ENCODE measurements at places on chromosomes 1 and 21.

- peak overlapping the region; percentile 5 for H3K27ac ChIP-seq
- ATAC-seq, result peak; percentile 54
- H3K36me3 ChIP-seq, result no peaks in the 10 kb centered on the region
- H3K4me1 ChIP-seq, result peaks cover 17% of the 10 kb centered on the region
- no peak overlapping the region for H3K4me3 ChIP-seq
These were observed 96.8 kb upstream of the ATP1B1 start for GRCh38 chr1:169009666-169010065.

DNA sequence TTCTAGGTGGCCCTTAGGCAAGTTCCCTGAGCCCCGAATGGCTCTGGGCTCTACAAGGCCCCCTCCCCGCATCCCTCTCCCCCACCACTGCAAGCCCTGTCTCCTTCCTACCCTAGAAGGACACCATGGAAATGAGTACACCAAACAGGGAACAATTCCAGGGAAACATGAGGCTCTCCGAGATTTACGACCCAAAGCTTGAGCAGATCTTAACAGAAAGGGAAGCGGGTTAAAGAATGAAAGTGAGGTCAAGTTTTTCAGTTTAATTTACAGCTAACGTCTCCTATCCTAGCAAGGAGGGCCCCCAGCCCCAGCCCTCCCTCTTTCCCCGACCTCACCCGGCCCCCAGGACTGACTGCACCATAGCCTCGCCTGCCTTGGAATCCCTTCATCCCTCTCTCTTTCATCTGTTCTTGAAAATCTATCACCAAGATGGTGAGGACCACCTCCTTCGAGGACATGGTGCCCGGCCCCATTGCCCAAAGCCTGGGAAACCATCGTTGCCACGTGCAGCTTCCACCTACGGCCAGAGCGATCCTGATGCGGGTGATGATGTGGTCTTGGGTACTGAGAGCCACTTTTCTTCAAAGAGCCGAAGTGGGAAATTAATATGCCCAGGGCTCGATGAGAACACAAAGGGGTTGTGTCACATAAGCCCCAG is 30.5 kb downstream of the SIM2 start:
- H3K36me3 ChIP-seq, result no peaks in the 10 kb centered on the region
- no peak overlapping the region for H3K4me3 ChIP-seq
- peaks cover 7% of the 10 kb centered on the region for H3K27me3 ChIP-seq
- H3K27ac ChIP-seq, result no peak overlapping the region
- ATAC-seq, result no peak

DNA sequence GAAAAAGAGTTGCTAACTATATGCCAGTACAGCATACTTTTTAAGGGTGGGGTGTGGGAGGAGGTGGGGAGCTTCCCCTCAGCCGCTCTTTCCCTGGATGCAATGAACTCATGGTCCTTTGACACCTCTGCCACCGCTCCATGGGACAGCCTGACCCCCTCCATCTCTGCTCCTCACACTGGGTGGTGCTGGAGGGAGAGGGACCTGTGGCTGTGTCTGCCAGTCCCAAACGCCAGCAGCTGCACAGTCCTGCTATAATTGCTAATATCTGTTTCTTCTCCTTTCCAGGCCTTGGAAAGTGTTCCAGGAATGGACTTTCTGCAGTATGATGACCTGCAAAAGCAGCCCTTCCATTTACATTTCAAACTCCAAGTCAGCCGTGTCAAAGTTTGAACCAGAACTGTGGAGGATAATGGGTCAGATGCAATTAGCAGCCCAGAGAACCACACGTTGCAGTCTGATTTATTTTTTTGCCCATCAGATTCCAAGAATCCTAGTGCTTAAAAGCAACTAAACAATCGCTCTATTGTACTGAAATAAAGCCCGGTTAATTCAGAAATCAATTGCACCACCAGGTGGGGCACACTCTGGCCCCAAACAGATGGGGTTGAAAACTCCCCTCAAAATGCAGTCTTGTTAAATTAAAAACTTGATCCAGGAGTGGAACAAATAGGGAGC is 160.7 kb upstream of the LMO4 start:
- H3K27me3 ChIP-seq, result peaks cover 20% of the 10 kb centered on the region
- no peaks in the 10 kb centered on the region for H3K36me3 ChIP-seq
- no peak for ATAC-seq

DNA sequence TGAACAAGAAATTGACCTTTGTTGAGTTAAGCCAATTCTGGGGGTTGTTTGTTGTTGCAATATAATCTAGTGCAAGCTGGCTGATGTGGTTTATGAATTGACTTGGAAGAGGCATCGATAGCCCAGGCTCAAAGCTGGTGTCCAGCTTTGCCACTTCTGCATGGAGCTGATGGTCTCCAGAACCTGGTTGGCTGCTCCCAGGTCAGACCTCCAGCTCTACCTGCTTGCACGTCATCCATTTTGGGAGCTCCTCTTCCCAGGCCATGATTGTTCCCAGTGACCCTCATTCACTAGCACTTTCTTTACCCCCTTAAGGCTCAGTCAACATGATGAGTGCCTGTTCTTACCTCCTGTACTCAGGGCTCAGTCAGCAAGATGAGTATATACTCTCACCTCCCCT is 5.8 kb upstream of the AJAP1 start:
- H3K27ac ChIP-seq, result no peak overlapping the region
- no peak for ATAC-seq
- H3K36me3 ChIP-seq, result no peaks in the 10 kb centered on the region
- peaks cover 10% of the 10 kb centered on the region for H3K27me3 ChIP-seq
- no peaks in the 10 kb centered on the region for H3K4me1 ChIP-seq

GRCh38 chr1:210400043-210400840 is 71.5 kb downstream of the HHAT start:
- peak overlapping the region; percentile 55 for H3K4me3 ChIP-seq
- H3K27ac ChIP-seq, result peak overlapping the region; percentile 37

- H3K4me3 ChIP-seq, result no peak overlapping the region
- H3K4me1 ChIP-seq, result no peaks in the 10 kb centered on the region
- H3K27me3 ChIP-seq, result peaks cover 29% of the 10 kb centered on the region
- no peaks in the 10 kb centered on the region for H3K36me3 ChIP-seq
- H3K27ac ChIP-seq, result no peak overlapping the region
- ATAC-seq, result no peak
These were observed 42.3 kb downstream of the DPT start for GRCh38 chr1:168686666-168687065.

DNA sequence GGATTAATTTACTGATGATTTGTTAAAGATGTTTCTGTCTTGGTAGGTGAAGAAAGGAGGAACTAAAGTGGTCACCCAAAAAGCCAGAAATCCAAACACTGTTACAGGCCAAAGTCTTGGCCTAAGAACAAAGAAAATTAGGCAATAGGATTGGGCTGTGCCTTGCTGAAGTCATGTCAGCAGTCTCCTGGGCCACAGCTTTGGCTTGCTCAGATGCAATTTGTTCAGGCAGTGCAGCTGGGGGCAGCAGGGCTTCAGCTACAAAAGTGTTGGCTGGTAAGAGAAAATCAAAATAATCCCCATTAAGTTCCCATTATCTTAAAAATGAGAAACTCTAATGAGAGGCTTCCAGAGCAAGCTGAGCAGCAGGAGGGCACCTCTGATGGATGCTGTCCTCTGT is 14.0 kb upstream of the RAP1A start:
- H3K27ac ChIP-seq, result peak overlapping the region; percentile 98
- H3K4me1 ChIP-seq, result peaks cover 44% of the 10 kb centered on the region
- no peak for ATAC-seq
- H3K4me3 ChIP-seq, result peak overlapping the region; percentile 85

DNA sequence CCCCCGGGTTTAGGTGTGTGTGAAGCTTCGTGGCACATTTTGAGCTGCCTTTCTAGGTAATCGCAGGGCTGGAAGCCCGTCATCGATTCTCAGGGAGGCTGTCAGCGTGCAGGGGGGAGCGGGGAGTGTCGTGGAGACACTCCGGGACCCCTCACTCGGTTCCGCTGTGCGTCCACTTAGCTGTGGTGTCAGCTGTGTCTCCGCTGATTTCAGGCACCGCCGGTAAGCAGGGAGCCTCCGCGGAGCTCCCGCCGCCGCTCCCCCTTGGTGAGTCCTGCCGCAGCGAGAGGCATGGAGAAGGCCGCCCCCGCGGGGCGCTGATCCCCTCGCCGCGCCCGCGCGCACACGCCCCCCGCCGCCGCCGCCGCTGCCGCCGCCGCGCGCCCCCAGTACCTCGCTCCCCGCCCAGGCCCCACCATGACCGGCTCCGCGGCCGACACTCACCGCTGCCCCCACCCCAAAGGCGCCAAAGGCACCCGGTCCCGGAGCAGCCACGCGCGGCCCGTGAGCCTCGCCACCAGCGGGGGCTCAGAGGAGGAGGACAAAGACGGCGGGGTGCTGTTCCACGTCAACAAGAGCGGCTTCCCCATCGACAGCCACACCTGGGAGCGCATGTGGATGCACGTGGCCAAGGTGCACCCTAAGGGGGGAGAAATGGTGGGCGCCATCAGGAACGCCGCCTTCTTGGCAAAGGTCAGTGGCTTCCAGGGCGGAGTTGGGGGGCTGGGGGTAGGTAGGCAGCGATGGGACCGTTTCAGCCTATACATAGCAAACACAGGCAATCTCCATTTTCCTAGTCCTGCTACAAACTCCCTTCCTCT is 995 bp downstream of the VASH2 start:
- no peak overlapping the region for H3K27ac ChIP-seq
- H3K4me1 ChIP-seq, result no peaks in the 10 kb centered on the region
- peak; percentile 3 for ATAC-seq
- H3K4me3 ChIP-seq, result peak overlapping the region; percentile 76

Data from activated T-helper 17 cell treated with anti-CD3 and anti-CD28 coated beads, Interleukin-2, amount 50 U/mL, for 72 hours (primary cell).